ENCODE measurements at places on chromosomes 5 and 9.

- no peak for DNase-seq
Observed at GRCh38 chr5:7382588-7382987, 13.3 kb upstream of the ADCY2 start.

GRCh38 chr5:149039506-149039905 lies 23.4 kb downstream of the SH3TC2 start:
- DNase-seq, result no peak

GRCh38 chr5:6448622-6449464 lies at the start of gene UBE2QL1:
UBE2QL1 (plus strand) TSS chr5:6448859; CDS start chr5:6448894, 35 bp downstream.
- peak; percentile 54 for DNase-seq

GRCh38 chr5:39062530-39062929 lies 11.7 kb downstream of the RICTOR start:
- no peak for DNase-seq

GRCh38 chr5:142104491-142104890 lies 4.1 kb upstream of the NDFIP1 start:
- no peak for DNase-seq

DNA sequence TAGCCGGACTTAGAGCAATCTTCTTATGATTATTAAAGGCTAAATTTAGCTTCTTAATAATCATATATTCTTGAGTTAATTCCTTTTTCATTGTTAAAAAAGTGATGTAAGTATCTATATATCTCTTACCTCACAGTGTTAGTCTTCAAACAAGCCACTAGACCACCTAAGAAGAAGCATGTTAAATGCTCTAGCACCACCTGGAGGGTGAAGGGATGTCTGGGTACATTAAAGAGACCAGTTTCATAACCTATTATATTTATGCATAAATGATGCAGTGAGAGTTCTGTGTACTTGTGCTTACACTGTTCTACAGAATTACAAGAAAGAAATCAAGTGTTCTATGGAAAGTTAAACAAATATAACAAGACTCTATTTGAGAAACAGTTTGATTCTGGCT lies 55.9 kb upstream of the SLCO6A1 start:
- DNase-seq, result no peak

- no peak for DNase-seq
Observed at GRCh38 chr9:89386797-89387196, 68.5 kb downstream of the SECISBP2 start.

DNA sequence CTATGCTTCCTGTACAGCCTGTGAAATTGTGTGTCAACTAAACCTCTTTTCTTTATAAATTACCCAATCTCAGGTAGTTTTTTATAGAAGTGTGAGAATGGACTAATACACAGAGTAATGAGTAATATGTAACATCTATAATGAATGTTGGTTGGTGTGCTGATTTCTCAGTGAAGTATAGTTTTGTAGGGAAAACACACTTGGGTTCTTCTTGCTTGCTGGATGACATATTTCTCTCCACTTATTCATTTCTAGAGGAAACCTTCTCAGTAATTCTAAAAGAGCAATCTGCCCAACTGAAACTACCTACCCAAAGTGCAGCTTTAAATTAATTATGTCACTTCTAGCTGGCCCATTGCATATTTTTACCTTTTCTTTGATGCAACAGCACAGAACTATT lies 81.1 kb upstream of the RORB start:
- DNase-seq, result no peak

DNA sequence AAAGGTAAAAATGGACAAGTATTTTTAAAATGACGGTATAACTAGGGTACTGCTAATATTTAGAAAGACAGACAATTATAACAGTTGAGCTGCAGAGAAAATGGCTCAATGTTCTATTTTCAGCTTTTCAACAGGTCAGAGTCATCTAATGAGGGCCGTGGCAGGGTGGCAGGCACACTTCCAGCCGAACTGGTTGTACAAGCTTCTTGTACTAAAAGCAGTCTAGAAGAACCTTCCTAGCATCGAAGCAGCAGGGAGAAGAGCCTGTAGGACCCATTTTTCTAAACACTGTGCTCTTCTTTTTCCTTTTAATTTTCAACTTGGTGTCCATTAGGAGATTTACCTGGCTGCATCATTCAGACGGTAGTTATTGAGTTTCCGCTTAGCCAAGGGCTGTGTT lies 85.6 kb downstream of the SLC28A3 start:
- DNase-seq, result peak; percentile 10

- DNase-seq, result no peak
Observed at GRCh38 chr9:124197177-124198095, 60.3 kb upstream of the NEK6 start.

- no peak for DNase-seq
Observed at GRCh38 chr5:44233691-44234090, 155.5 kb downstream of the FGF10 start.

DNA sequence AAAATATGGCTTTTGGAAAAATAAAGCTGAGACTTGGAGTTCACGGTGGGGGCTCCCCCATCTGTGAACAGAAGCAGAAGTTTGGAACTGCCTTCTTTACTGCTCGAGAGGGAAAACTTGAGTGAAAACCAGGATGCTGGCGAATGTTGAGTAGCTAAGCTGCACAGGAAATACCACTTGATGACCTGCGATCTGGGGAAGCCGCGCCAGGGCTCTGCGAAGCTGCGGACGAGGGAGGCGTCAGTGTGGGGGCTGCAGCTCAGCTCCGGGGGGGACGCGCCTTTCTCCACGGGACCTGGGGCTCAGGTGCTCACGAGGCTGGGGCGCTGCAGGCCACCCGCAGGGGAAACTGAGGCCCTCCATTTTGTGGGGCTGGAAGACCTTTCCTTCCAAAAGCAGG lies 62.3 kb downstream of the TENT4A start:
- DNase-seq, result no peak

GRCh38 chr9:96877269-96877668 lies 23.0 kb upstream of the ZNF782 start:
- DNase-seq, result no peak

DNA sequence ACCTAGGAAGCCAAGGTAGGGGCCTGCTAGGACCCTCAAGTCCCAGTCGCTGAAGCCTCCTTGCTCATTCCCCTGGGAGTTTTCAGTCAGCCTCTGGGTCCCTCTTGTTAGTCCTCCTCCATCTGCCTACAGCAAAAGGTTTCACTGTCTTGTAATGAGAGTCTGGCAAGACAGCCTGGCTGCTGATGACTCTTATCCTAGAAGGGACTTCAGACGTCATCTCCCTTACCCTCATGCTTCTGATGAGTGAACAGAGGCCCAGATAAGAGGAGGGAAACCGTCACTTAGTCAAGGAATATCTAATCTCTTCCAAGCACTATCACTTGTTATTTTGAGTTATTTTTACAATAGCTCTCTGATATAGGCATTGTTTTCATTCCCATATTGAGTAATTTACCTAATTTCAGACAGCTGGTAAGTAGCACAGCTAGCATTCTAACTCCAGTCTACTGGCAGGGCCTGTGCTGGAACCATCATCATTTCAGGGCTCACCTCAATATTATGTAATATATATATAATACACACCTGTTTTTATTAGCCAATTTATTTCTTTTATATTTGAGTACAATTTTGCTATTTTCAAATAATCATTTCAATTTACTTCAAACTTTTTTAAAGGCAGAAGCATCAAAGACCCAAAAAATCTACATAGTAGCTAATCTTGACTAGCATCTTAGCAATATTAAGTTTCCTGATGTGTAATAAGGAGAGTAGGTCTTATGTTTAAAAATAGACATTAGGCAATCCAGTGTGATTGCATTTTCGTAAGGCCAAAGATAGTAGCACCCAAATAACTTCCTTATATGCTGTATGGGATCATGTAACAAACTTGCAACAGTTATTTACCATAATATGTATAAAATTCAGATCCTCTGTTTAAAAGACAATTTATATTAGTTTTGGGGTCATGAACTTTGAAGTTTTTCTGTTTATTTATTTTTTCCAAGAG lies 7.9 kb downstream of the CMYA5 start:
- DNase-seq, result no peak

- DNase-seq, result no peak
Observed at GRCh38 chr5:77139001-77139400, 51.9 kb upstream of the ZBED3 start.

GRCh38 chr5:110757118-110757729 lies 18.4 kb downstream of the SLC25A46 start:
- peak; percentile 21 for DNase-seq

- peak; percentile 69 for DNase-seq
Observed at GRCh38 chr5:168114444-168115017, 176.9 kb upstream of the WWC1 start.

DNA sequence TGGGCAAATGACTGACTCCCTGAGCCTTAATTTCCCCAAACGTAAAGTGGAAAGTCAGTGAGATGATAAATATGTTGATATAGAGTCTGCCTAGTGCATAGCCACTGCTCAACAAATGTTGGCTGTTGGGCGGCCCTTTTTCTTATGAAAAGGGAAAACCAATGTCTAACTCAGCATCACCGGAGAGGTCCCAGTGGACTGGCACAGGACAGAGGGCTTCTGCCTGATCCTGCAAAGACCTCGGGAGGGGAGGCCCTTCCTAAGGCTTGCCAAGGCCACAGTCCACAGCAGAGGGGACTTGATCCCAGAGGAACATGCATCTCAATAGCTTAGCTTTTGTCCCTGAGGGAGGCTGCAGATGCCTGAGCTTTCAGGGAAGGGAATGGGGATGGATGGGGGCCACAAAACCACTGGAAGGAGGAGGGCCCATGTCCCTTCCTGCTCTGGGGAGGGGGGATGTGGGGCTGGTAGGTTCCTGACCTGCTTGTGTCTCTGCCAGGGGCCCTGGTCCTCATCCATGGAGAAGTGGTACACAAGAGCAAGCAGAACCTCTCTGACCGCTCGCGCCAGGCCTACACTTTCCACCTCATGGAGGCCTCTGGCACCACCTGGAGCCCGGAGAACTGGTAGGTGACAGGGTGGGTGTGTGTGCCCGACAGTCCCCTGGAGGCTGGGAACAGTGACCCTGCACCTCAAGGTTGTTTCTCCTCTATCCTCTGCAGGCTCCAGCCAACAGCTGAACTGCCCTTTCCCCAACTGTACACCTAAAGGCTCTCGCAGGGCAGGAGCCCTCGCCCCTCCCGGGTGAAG lies 6.3 kb downstream of the DOLK start:
- no peak for DNase-seq

GRCh38 chr9:111839387-111839786 lies 44.6 kb upstream of the SHOC1 start:
- DNase-seq, result no peak

DNA sequence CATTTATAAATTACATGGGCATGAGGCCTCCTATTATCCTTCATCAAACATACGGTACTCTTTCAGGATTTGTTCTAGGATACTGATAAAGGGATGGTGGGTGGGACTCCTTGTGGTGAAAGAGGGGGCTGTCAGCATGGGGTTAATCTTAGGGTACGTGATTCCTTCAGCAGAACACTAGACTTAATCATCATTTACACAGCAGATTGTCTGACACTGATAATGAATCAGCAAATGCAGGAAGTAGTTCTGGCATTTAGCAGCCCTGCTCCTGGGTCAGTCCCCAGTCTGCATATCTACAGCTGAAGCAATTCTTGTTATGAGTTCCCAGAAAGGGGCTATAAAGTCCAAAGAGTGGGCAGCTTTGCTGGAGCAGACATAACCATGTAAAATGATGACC lies 384.6 kb downstream of the SPOCK1 start:
- DNase-seq, result no peak

GRCh38 chr5:157085930-157086329 lies 22.9 kb downstream of the HAVCR2 start:
- DNase-seq, result no peak

DNA sequence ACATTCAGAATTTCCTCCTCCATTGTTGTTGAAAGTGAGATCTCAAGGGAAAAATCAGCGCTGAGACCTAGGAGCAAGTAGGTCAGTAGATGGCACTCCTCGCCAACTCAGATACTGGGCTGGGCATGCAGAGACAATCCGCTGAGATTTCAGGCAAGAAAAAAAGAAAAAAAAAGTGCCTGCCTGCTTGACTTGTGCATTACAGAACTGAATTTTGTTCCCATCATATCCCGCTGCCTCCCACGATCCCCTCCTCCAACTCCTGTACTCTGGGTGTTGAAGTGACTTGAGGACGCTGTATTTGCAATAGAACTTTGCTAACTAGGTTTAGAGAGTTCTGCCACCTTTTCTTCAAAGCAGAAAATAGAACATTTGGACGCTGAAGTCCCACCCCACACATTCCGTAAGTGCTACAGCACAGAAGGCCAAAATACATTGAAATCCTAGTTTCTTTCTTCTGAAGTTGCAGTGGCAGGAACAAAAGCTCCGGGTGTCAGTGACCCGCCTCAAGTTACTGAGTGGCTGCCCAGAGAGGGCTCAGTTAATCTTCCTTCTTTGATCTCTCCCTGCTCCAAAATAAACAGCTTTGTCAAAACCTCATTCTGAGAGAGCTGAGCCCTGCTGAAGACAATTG lies 265.8 kb downstream of the MLLT3 start:
- DNase-seq, result peak; percentile 60

GRCh38 chr9:85290019-85290418 lies 451.7 kb downstream of the AGTPBP1 start:
- no peak for DNase-seq

- DNase-seq, result no peak
Observed at GRCh38 chr5:147303976-147304375, 69.2 kb downstream of the STK32A start.

- DNase-seq, result no peak
Observed at GRCh38 chr9:114065304-114065703, 12.8 kb downstream of the AMBP start.

DNA sequence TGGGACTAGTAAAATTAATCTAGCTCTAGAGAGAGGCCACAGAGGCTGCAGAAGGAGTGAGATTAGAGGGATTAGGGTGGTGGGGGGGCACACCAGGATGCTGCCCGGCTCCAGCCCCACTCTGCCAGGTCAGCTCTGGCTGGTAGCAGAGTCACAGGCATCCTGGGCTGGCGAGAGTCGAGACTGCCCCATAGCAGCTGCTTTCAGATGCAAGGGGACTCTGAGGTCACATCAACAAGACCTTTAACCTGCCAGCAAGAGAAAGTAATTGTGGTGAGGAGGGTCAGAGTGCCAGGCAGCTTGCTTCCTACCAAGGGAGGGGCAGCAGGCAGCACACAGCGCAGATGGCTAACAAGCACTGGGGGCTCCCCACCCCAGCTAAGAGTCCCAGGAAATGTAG lies 7.5 kb downstream of the EPB41L4B start:
- no peak for DNase-seq

DNA sequence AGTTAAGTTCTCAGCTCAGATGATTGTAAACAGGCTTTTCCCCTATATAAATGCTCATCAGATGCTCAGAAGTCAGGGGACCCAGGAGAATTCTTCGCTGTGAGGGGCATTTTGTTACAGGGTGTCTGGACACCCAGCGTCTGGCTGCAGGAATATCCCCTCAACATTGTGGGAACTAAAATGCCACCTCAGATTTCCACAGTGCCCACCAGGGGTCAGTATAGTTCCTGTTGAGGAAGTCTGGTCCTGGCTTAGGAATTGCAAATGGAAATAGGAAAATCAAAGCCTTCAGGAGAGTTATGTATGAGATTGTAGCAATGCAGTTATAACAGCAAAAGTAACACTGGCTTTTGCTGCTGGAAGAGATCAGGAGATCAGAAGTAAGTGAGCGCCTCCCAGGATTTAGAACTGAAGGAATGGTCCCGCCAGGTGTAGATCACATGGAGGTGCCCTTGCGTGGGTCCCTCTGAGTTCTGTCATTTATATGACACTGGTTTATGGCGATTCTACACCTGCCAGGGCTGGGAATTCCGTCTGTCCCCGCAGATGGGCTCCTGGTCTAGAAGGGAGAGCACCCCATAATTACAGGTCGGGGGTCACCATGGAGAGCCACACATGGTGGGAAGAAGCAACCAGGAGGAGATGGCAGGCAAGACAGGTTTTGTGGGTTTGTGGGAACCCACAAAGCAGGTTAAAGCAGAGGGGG lies 47.1 kb upstream of the CTSL start:
- peak; percentile 46 for DNase-seq

GRCh38 chr5:73596705-73597328 lies 29.2 kb upstream of the ARHGEF28 start:
- DNase-seq, result peak; percentile 12

Measured in NCI-H774 (cell line).